ENCODE measurements at places on chromosomes 11 and 22. TPM values are rescaled to one million over a fixed set of nuclear protein-coding genes. Genes with fewer than 3 reads are reported as not detected.

- no peaks in the 10 kb centered on the region for H3K36me3 ChIP-seq
- no peak overlapping the region for H3K27ac ChIP-seq
- H3K4me3 ChIP-seq, result no peak overlapping the region
- no peak for DNase-seq
- H3K27me3 ChIP-seq, result no peaks in the 10 kb centered on the region
These were observed 104.8 kb downstream of the MPPED2 start for GRCh38 chr11:30481330-30481729.

- no peaks in the 10 kb centered on the region for H3K36me3 ChIP-seq
- H3K27ac ChIP-seq, result no peak overlapping the region
- no peak for DNase-seq
- no peak overlapping the region for H3K4me3 ChIP-seq
- peaks cover 14% of the 10 kb centered on the region for H3K27me3 ChIP-seq
- H3K4me1 ChIP-seq, result no peaks in the 10 kb centered on the region
These were observed 17.3 kb upstream of the TP53I11 start for GRCh38 chr11:44967930-44968496.

GRCh38 chr11:82796998-82797961, 63.6 kb upstream of the FAM181B start:
- H3K27me3 ChIP-seq, result no peaks in the 10 kb centered on the region
- no peaks in the 10 kb centered on the region for H3K4me1 ChIP-seq
- DNase-seq, result no peak

DNA sequence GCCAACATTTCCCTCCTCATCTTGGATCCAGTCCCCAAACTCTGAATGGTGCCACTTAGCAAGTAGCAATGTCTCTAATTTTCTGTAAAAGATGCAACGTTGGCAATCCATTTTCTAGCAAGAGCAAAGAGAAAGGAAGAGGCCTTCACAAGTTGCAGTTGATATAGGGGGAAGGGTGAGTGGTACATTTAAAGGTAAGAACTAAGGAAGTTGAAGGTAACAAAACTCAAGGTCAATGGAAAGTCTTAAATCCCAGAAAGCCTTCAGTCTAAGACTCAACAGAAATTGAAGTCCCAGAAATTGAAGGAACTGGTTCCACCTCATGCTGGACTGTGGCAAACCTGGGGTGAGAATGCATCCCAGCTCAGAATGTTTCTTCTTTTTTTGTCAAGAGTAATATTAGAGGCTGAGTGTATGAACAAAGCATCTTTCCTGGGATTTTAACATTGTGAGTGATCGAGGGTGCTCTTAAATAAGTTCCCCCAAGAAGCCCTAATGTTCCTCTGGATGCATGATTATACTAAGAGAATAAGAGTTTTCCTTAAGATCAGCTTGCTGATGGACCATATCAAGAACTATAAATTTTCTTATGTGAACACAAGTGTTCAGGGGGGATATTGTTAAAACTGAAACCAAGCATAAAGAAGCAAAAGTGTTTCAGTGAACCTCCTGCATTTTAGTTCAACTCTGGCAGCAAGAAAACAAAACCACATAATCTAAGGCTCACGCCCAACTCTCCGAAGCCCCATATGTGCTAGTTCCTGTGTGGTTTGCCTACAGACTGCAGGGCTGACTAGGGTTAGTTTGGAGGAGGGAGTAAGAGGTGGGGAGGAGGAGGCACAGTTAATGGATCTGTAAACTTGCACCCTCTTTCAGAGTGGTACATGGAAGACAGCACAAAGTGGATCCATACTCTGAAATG, at the start of gene GRAP2:
Gene GRAP2, plus strand, starts transcription at position 779 of the 922 bp plus-strand sequence. CDS start 46,023 bp downstream, outside the sequence.
- no peaks in the 10 kb centered on the region for H3K4me1 ChIP-seq
- H3K27ac ChIP-seq, result no peak within 1 kb of the TSS
- no peaks in the 10 kb centered on the region for H3K36me3 ChIP-seq
- no peak for DNase-seq
- peaks cover 65% of the 10 kb centered on the region for H3K27me3 ChIP-seq

DNA sequence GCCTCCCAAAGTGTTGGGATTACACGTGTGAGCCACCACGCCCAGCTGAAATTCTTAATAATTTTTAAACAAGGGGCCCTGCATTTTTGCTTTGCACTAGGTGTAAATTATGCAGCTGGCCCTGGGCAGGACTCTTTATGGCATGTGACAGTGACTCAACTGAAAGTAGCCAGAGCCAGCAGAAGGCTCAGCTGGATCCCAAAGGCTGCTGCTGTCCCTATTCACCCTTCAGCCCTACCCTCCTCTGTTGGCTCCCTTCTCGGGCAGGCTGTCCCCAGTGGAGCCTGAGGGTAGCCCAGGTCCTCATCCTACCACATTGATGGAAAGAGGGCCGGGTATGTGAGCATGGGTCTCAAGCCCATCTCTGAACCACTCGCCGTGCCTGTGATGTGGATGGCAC, 45.6 kb downstream of the CD82 start:
- no peaks in the 10 kb centered on the region for H3K27me3 ChIP-seq
- no peak overlapping the region for H3K27ac ChIP-seq
- H3K36me3 ChIP-seq, result no peaks in the 10 kb centered on the region
- DNase-seq, result peak; percentile 44
- H3K4me3 ChIP-seq, result no peak overlapping the region

DNA sequence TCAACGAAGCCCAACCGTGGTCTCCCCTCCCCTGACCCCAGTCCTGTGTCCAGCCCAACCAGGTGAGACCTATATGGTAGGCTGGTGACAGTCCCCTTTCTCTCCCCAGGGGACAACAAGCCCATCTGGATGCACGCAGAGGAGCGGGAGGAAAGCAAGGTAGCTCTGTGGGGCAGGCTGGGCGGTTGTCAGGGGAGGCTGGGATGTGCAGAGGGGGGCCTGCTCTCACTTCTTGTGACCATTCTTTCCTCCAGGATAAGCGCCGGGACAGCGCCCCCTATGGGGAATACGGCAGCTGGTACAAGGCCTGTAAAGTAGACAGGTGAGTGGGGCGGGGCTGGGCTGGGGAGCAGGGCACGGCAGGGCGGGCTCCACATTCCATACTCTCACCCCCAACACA, 3.5 kb upstream of the RAB1B start:
- H3K27ac ChIP-seq, result no peak overlapping the region
- H3K4me3 ChIP-seq, result no peak overlapping the region
- DNase-seq, result peak; percentile 25
- no peaks in the 10 kb centered on the region for H3K27me3 ChIP-seq

DNA sequence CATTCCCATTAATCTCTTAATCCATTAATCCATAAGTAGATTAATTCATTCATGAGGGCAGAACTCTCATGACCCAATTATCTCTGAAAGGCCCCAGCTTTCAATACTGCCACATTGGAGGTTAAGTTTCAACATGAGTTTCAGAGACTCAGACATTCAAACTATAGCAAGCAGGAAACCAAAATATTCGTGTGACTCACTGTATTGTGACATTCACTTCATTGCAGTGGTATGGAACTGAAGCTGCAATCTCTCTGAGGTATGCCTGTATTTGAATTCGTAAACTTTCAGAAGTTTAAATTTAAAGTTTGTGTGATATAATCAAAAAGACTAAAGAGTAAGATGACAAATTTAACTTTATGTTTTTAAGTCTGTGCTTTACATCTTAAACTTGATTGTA, 2.9 kb upstream of the OR52J3 start:
- no peaks in the 10 kb centered on the region for H3K36me3 ChIP-seq
- H3K4me3 ChIP-seq, result no peak overlapping the region
- peak; percentile 48 for DNase-seq
- H3K27me3 ChIP-seq, result no peaks in the 10 kb centered on the region
- no peak overlapping the region for H3K27ac ChIP-seq

GRCh38 chr22:18970948-18971315, 34.8 kb upstream of the PRODH start:
- H3K27ac ChIP-seq, result no peak overlapping the region
- no peaks in the 10 kb centered on the region for H3K36me3 ChIP-seq
- DNase-seq, result no peak
- no peaks in the 10 kb centered on the region for H3K27me3 ChIP-seq
- peak overlapping the region; percentile 69 for H3K4me3 ChIP-seq
- H3K4me1 ChIP-seq, result no peaks in the 10 kb centered on the region

- H3K27me3 ChIP-seq, result no peaks in the 10 kb centered on the region
- H3K4me1 ChIP-seq, result peaks cover 12% of the 10 kb centered on the region
- no peaks in the 10 kb centered on the region for H3K36me3 ChIP-seq
- H3K27ac ChIP-seq, result no peak overlapping the region
- DNase-seq, result peak; percentile 61
These were observed 60.4 kb downstream of the SFI1 start for GRCh38 chr22:31556627-31557203.

DNA sequence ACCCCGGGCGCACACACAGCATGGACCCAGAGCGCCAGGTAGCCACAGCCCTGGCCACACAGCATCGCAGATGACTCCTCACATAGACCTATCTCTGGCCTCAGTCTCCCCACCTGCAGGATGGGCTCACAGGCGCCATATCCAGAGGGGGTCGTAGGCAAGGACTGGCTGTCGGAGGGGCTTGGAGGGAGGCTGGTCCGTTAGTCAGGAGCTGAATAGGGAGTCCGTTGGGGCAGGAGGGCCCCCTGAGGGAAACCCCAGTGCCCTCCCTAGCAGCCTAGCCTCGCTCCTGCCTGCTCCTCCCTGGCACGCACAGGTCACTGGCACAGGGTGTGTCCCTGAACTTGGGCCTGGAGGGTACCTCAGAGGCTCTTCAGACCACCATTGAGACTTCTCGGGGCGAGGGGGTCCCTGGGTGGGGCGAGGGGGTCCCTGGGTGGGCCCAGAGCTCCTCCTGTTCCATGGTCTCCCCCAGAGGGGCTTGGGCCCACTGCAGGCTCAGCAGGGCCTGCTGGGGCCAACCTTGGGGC, 2.0 kb downstream of the PLXNB2 start:
- H3K27ac ChIP-seq, result peak overlapping the region; percentile 89
- peak overlapping the region; percentile 92 for H3K4me3 ChIP-seq
- H3K27me3 ChIP-seq, result no peaks in the 10 kb centered on the region
- peaks cover 54% of the 10 kb centered on the region for H3K4me1 ChIP-seq
- DNase-seq, result no peak

GRCh38 chr22:37627545-37627944, 11.9 kb upstream of the SH3BP1 start:
- no peak overlapping the region for H3K4me3 ChIP-seq
- DNase-seq, result no peak
- no peak overlapping the region for H3K27ac ChIP-seq
- H3K36me3 ChIP-seq, result no peaks in the 10 kb centered on the region
- no peaks in the 10 kb centered on the region for H3K27me3 ChIP-seq

- H3K4me3 ChIP-seq, result no peak overlapping the region
- no peaks in the 10 kb centered on the region for H3K27me3 ChIP-seq
- H3K36me3 ChIP-seq, result no peaks in the 10 kb centered on the region
- DNase-seq, result peak; percentile 29
These were observed 59.8 kb downstream of the TMEM135 start for GRCh38 chr11:87097582-87097981.

DNA sequence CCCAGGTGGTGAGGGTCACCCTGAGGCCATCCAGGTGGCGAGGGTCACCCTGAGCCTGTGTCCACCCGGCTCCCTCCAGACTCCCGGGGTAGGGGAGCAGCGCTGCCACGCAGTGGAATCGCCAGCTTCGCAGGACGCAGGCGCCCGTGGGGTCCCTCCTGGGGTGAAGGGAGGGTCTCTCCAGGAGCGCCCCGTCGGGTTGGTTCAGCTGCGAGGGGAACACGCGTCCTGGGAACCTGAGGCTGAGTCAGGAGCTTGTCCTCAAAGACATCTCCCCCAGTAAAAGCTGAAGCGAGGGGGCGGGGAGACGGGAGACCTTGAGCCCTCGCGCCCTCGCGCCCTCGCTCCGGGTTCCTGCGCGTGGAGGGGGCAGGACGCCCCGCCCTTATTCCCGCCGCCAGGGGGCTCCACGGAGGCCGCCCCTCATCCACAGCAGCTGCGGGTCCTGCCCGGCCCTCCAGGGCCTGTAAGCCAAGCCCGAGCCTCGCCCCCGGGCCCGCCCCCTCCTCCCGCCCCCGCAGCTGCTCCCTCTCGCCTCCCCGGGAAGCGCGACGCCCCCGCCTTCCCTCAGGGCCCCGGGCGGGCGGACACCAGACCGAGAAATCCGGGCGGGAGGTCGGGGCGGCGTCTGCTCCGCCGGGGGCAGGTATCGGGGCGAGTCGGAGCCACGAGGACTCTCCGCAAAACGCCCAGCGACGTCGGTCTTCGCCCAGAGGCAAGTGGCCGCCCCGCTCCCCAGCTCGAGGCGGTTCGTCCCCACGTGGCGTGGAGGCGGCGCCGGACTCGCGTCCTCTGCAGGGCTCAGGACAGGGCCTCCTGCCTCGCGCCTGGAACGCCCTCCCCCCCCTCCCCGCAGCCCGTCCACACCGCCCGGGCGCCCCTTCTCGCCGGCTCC, 22.8 kb downstream of the PIM3 start:
- no peak for DNase-seq
- H3K27ac ChIP-seq, result no peak overlapping the region
- H3K4me1 ChIP-seq, result no peaks in the 10 kb centered on the region
- H3K4me3 ChIP-seq, result no peak overlapping the region

DNA sequence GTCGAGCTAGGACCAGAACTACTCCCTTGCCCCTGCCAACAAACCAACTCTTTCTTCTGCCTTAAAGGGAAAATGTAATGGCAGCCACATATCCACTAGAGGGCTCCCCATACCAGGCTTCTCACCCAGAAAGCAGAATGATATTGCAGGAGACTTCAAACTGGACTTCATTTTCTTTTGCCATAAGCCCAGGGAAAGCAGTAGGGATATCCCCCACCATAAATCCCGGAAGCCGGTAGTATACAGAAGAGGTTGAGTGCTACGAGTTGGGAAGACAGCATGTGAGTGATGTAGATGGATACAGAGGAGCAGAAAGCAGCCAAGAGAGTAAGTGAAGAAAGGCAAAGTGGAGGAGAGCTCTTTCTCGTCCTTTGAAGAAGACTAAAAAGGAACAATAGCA, 12.1 kb downstream of the PLAAT5 start:
- no peak overlapping the region for H3K4me3 ChIP-seq
- no peaks in the 10 kb centered on the region for H3K4me1 ChIP-seq
- H3K27me3 ChIP-seq, result peaks cover 9% of the 10 kb centered on the region
- H3K27ac ChIP-seq, result no peak overlapping the region
- no peaks in the 10 kb centered on the region for H3K36me3 ChIP-seq
- peak; percentile 78 for DNase-seq

GRCh38 chr11:132131047-132131446, 760.6 kb downstream of the NTM start:
- no peak overlapping the region for H3K4me3 ChIP-seq
- H3K27ac ChIP-seq, result no peak overlapping the region
- DNase-seq, result no peak
- H3K4me1 ChIP-seq, result peaks cover 18% of the 10 kb centered on the region

The MYO18B gene
- polyA plus RNA-seq, result not detected

The APOBEC3F gene
- polyA plus RNA-seq, result 6.2 TPM

The PIK3C2A gene
- polyA plus RNA-seq, result 14.5 TPM

The CABP7 gene
- not detected for polyA plus RNA-seq

The ELMOD1 gene
- 0.51 TPM for polyA plus RNA-seq

The GAS2 gene
- 0.27 TPM for polyA plus RNA-seq

The C22orf23 gene
- polyA plus RNA-seq, result 0.82 TPM
